ENCODE measurements at places on chromosomes 6 and 20. TPM values are rescaled to one million over a fixed set of nuclear protein-coding genes. Genes with fewer than 3 reads are reported as not detected.

DNA sequence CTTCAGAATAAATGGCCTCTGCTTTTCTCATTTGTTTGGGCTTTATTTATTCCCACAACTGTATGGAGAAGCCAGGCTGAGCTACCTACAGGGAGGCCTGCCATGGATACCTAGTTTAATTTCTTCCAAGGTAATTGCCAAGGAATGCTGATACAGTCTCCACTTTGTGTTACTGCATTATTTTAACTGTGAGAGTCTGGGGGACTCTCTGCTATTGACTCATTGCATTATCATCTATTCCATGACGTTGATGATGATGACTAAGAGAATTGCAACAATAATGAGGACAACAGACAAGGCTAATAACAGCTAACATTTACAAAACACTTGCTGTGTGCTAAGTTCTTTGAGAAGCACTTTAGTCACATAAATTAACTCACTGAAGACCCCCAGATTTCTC lies 88.3 kb upstream of the COL21A1 start:
- no peaks in the 10 kb centered on the region for H3K36me3 ChIP-seq
- no peak for DNase-seq
- H3K27me3 ChIP-seq = no peaks in the 10 kb centered on the region
- peaks cover 3% of the 10 kb centered on the region for H3K4me1 ChIP-seq

GRCh38 chr20:57577679-57578475 lies 17.0 kb downstream of the PCK1 start:
- no peak overlapping the region for H3K4me3 ChIP-seq
- no peaks in the 10 kb centered on the region for H3K4me1 ChIP-seq
- no peaks in the 10 kb centered on the region for H3K27me3 ChIP-seq
- H3K36me3 ChIP-seq = no peaks in the 10 kb centered on the region
- no peak for DNase-seq

- H3K27me3 ChIP-seq = no peaks in the 10 kb centered on the region
- no peak for DNase-seq
- no peaks in the 10 kb centered on the region for H3K36me3 ChIP-seq
- no peak overlapping the region for H3K4me3 ChIP-seq
Measured at GRCh38 chr20:19382386-19383340, 170.2 kb downstream of the SLC24A3 start.

GRCh38 chr6:133392015-133392414 lies 150.9 kb downstream of the EYA4 start:
- no peak overlapping the region for H3K4me3 ChIP-seq
- no peak overlapping the region for H3K27ac ChIP-seq
- no peak for DNase-seq
- H3K27me3 ChIP-seq = no peaks in the 10 kb centered on the region
- H3K4me1 ChIP-seq = no peaks in the 10 kb centered on the region

DNA sequence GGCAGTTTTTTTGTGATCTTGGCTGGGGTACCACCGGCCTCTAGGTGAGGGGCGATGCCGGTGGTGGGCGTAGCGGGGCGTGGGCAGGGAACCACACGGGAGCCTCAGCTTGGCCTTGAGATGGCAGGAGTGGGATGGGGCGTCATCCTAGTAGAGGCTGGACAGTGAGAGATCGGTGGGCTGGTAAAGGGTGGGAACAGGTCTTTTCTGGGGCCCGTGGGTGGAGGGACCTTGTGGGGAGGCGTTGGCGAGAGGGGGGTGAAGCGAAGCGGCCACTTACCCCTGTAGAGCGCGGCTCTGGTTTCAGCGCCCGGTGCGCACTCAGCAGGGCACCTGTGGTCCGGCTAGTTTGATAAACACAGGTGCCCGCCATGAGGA lies 12.0 kb downstream of the ITPR3 start:
- no peaks in the 10 kb centered on the region for H3K27me3 ChIP-seq
- H3K27ac ChIP-seq = no peak overlapping the region
- no peak for DNase-seq
- H3K4me1 ChIP-seq = peaks cover 12% of the 10 kb centered on the region
- no peak overlapping the region for H3K4me3 ChIP-seq
- no peaks in the 10 kb centered on the region for H3K36me3 ChIP-seq

- H3K4me1 ChIP-seq = no peaks in the 10 kb centered on the region
- H3K4me3 ChIP-seq = no peak overlapping the region
- H3K27me3 ChIP-seq = no peaks in the 10 kb centered on the region
- H3K27ac ChIP-seq = no peak overlapping the region
Measured at GRCh38 chr20:62287759-62288534, 14.8 kb upstream of the ADRM1 start.

DNA sequence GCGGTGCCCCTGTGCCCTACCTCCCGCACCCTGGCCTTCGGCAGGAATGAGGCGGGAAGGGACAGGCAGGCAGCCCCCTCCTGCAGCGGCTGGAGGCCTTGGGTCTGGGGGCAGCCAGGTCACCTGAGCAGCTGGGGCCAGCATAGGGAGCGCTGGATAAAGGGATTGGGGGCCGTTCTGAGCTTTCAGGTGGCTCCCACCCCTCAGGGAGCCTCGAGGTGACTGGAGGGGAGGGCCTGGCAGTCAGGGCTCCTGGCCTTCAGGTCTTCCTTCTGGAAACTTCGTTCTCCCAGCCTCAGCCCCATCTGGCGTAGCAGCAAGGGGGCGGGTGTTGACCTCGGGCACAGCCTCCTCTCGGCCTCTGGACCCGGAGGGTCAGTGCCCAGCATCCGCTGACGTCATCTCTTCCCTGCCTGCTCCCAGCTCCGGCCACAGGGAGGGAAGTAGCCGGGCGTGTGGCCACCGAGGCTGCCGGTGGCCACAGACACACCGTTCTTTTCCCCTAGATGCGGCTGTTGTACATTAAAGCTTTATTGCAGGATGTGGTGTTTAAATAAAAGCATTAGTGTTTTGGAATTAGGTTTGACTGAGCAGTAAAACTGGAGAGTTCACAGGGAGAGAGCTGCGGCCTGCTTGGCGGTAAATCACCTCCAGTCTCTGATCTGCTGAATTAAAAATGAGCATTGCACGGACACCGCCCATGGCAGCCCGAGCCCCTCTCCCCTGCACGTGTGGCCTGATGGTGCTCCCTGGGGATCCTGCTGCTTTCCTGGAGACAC lies 80.0 kb upstream of the GATA5 start:
- peaks cover 57% of the 10 kb centered on the region for H3K27me3 ChIP-seq
- DNase-seq = no peak
- no peak overlapping the region for H3K27ac ChIP-seq
- H3K36me3 ChIP-seq = no peaks in the 10 kb centered on the region

DNA sequence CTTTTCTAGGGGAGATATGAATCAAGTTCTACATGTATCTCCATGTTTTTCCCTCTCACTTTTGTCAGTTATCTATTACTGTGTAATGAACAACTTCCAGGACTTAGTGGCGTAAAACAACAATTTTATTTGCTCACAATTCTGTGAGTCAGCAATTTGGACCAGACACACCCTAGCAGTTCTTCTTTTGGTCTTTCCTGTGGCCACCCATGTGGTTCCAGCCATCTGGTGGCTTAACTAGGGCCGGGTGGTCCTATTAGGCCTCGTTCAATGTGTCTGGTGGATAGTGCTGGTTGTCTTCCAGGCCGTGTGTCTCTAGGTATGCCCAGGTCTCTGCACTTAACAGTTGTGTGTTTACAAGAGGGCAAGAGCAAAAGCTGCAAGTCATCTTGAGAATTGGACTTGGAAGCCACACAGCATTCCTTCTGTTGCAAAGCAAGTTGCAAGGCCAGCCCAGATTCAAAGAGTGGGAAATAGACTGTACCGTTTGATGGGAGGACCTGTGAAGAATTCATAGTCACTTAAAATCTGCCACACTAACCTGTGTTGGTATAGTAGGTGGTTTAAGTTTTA lies 20.8 kb upstream of the SLC35D3 start:
- no peaks in the 10 kb centered on the region for H3K36me3 ChIP-seq
- no peak for DNase-seq
- no peak overlapping the region for H3K27ac ChIP-seq
- no peaks in the 10 kb centered on the region for H3K27me3 ChIP-seq

DNA sequence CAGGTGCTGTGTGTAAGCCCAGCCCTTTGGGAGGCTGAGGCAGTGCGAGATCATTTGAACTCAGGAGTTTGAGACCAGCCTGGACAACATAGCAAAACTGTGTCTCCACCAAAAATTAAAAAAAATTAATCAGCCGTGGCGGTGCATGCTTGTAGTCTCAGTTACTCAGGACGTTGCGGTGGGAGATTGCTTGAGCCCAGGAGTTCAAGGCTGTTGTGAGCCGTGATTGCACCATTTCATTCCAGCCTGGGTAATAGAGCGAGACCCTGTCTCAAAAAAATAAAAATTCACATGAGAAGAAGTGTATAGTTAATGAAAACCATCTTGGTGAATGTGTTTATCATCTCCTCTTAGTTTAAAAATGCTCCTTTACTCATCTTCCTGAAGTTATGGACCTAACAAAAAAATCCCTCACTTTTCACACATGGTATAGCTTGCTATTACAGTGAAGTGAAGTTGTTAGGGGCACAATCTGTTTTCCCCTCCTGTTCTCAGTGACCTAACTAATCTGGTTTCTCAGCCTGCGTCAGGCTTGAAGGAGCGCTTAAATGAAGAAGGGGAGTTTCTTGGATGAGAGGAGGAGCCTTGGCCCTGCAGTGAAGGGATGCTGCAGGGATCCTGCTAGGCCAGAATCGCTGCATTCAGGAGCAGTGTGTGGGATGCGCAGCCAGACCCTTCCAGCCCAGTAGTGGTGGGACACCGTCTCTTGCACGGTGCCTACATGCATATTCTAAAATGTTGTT lies 45.3 kb downstream of the JARID2 start:
- no peaks in the 10 kb centered on the region for H3K27me3 ChIP-seq
- no peaks in the 10 kb centered on the region for H3K36me3 ChIP-seq
- H3K4me3 ChIP-seq = no peak overlapping the region
- no peak overlapping the region for H3K27ac ChIP-seq
- peaks cover 13% of the 10 kb centered on the region for H3K4me1 ChIP-seq

GRCh38 chr20:3711484-3711941 lies 887 bp downstream of the SIGLEC1 start:
- H3K36me3 ChIP-seq = no peaks in the 10 kb centered on the region
- no peak overlapping the region for H3K4me3 ChIP-seq
- H3K27ac ChIP-seq = no peak overlapping the region
- H3K4me1 ChIP-seq = no peaks in the 10 kb centered on the region
- no peak for DNase-seq

DNA sequence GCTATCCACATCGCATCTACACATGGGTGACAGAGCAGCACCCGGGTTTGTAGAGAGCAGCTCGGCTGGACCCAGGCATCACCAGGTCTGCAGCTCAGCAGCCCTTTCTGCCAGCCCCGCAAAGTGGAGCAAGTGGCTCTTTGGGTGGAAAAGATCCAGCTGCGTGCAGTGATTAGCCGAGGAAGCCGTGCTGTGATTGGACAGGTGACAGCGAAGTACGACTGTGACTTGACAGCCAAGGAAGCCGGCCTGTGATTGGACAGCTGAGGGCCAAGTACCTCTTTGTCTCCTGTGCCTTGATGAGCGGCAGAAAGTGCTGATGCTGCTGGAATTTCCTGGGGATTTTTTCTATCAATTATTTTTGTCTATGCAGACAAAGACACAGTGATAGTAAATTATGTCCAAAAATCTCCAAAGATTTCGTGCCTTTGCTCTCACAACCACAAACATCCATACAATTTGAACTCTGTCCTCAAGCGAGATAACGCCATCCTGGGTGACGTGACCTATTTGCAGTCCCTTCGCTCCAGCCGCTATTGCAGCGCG lies 62.3 kb upstream of the GPR31 start:
- H3K4me3 ChIP-seq = no peak overlapping the region
- no peaks in the 10 kb centered on the region for H3K4me1 ChIP-seq
- no peaks in the 10 kb centered on the region for H3K36me3 ChIP-seq
- no peak for DNase-seq
- no peaks in the 10 kb centered on the region for H3K27me3 ChIP-seq

DNA sequence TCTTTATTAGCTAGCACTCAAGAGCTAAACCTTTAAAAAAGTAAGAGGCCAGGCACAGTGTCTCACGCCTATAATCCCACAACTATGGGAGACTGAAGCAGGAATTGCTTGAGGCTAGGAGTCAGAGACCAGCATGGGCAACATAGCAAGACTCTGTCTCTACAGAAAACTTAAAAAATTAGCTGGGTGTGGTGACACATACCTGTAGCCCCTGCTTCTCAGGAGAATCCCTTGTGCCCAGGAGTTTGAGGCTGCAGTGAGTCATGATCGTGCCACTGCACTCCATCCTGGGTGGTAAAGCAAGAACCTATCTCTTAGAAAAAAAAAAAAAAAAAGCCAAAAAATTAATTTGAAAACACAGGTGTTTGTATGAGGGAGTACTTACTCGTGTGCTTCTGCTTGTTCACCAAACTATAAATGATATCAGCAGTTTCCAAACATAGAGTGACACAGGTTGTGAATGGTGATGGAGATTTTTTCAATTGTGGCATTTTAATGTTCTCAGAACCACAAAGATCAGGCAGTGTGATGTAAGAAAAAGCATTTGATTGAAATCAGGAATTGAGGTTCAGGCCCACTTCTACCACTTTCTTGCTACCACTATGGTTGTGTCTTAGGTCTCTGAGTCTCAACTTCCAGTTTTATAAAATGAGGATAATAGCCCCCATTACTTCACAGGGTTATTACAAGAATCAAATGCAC lies 104.9 kb downstream of the FOXO3 start:
- H3K4me3 ChIP-seq = no peak overlapping the region
- H3K27ac ChIP-seq = no peak overlapping the region
- no peaks in the 10 kb centered on the region for H3K36me3 ChIP-seq
- H3K4me1 ChIP-seq = peaks cover 30% of the 10 kb centered on the region
- DNase-seq = no peak

Gene LY6G6D
- not detected for total RNA-seq

Gene NCOA7
- 137 TPM for total RNA-seq

Gene HAO1
- total RNA-seq = not detected

Gene C20orf173
- not detected for total RNA-seq

Gene GLYATL3
- not detected for total RNA-seq

Gene GNRH2
- not detected for total RNA-seq

Gene ANGPT4
- total RNA-seq = 0.10 TPM

Data from adrenal gland (tissue), 19 donors.